ENCODE measurements at places on chromosomes 11 and 22.

DNA sequence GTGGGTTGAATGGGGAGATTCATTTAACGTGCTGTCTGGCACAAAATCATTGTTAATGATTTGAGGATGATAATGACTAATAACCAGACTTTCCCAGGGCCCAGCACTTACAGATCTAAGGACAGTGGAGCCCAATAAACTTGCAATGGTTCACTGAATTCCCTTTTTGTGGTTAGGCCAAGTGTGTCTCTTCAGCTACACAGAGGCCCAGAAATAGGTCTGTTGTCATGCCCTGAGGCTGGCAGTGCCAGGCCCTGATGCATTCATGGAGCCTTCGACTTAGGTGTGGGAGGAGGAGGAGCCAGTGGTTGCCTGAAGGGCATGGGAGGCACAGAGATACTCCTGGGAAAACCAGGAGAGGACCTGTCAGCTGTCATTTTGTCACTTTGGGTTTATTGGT, 56.1 kb downstream of the KIAA1671 start:
- DNase-seq, result no peak

GRCh38 chr11:34614344-34615104, 6.4 kb upstream of the EHF start:
- DNase-seq, result no peak

GRCh38 chr22:24129980-24130379, 51.3 kb upstream of the SUSD2 start:
- no peak for DNase-seq

- DNase-seq, result no peak
Observed at GRCh38 chr22:25361899-25362214, 142.4 kb downstream of the CRYBB2 start.

- DNase-seq, result no peak
Observed at GRCh38 chr22:20948450-20948849, 18.6 kb upstream of the AIFM3 start.

DNA sequence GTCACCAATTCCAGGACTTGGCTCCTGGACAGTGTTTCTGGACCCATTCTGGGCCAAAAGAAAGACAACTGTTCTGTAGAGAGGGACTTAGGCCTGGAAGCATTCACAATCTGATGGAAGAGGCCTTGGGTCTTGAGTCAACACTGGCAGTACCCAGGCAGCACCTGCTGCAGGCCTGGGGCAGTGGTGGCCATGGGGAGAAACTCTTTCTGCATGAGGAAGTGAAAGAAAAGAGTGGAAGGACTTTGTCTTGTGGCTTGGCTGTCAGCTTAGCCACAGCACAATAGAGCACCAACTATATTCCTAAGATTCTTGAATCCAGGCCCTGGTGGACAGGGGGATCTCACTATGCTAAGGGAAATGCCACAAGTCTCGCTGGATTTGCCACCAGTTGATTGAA, 70.6 kb downstream of the CTSC start:
- DNase-seq, result no peak

GRCh38 chr11:112697391-112698178, 263.6 kb upstream of the NCAM1 start:
- no peak for DNase-seq

DNA sequence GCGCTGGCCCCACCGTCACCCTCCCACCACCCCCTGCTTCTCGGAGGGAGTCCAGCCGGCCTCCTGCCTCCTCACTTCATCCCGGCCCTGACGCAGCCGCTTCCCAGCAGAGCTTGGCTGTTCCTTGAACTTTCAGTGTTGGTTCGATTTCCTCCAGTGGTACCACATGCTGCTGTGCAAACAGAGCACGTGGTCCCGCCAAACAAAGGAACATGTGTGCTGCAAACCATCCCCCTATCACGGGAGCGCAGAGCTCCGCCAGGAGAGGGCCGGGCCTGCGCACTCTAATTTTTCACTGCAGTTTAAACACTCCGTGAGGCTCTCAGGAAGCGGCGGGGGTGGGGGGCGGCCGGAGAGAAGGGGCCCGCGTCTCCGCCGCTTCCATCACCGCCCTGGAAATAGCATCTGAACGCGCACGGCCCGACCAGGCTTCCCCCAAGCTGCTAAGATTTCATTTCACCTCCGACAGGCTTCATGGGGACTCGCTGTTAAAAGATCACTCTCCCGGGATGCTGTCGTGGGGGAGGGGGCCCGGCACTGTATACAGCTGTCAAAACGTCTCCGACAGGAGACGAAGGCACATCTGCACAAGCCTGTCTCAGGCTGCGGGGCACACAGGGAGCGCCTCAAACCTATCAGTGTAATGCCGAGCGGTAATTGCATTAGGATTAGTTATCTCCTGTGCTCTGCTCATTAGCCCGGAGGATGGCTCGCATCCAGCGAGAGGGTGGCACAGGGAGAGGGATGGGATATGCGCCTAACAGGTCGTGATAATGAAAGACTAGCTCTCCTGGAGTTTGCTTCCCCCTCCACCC, 269.9 kb upstream of the SORL1-AS1 start:
- peak; percentile 99 for DNase-seq

DNA sequence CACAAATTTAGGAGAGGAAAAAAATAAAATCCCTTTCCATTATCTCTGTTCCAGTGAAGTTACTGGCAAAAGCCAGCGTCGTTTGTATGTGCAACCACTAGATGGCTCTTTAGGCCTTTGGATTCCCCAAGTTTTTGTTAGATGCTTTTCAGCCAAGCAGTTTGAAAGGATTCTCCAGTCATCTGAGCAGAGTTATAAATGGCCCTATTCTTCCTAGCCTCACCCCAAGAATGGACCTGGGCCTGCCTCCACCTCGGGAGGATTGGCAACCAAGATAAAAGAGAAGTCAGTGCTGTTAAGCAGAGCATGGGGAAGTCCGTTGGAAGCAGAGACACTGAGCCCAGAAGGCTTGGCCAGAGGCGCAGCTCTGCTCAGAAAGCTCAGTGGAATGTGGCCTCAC, 15.4 kb downstream of the FAM181B start:
- peak; percentile 14 for DNase-seq

DNA sequence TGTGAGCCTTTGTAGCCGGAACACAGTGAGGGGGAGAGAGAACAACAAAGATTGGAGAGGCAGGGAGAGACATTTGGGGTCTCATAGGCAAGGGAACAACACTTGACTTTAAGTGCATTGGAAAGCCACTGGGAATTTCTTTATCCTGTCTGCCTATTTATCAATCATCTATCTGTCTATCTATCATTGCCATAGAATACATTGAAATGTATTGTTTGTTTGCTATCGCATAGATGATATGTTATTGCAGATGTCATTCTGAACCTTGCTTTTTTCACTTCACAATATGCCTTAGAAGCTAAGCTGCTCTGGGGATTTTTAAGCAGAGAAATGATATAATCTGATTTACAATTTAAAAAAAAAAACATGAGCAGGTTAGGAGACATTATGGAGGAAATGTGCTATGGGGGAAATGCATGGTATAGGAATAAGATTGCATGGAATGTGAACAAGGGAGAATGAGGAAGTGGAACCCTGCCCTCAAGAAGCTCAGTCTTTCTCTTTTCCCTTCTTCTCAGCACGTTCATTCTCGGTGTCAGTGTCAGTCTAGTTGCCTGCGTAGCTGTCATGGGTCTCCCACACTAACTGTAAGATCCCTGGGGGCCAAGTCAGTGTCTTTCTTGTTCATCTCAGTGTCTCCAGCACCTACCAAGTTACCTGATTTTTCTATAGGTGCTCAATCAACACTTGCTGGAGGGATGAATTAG, 158.7 kb upstream of the ARHGAP20 start:
- DNase-seq, result no peak

- DNase-seq, result no peak
Observed at GRCh38 chr11:73566977-73567755, 30.7 kb downstream of the FAM168A start.

- DNase-seq, result no peak
Observed at GRCh38 chr11:108501396-108501795, 3.2 kb upstream of the POGLUT3 start.

DNA sequence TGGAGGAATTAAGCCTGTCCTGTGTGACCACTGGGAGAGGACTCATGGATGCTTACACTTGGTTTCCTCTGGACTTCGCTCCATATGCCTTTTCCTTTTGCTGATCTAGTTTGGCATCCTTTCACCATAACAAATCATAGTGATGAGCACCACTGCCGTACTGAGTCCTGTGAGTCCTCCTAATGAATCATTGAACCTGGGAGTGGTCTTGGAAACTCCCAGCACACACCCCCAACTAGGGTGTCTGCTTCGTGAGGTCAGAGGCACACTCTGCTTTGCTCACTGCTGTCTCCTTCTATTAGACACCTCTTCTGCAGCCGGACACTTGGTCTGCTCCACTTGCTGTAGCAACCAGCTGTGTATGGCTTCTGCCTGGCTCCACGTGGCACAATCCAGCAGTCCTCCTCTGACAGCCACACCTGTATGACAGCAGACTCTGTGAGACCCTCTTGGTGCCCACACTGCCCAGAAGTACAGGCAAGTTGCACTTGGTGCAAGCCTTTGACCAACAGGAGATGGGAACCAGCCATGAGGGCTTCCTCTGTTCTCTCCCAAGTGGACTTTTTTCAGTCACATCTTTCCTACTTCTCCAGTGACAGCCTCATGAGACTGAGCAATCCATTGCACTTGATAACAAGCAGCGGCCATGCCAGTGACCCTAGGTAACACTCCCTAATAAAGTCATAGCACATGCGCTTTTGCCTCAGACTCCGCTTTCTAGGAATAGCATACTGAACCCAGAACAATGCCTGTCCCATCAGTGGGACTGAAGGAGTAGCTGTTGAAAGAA, 65.0 kb upstream of the HMGXB4 start:
- no peak for DNase-seq

Data from NCI-H1092 (cell line).